ENCODE measurements at places on chromosomes 1 and 21. TPM values are rescaled to one million over a fixed set of nuclear protein-coding genes. Genes with fewer than 3 reads are reported as not detected.

The ZNF695 gene
- 19.6 TPM for total RNA-seq

The RORC gene
- 0.19 TPM for total RNA-seq

The CR1L gene
- total RNA-seq: not detected

The FAM43B gene
- total RNA-seq: not detected

The RAB3B gene
- 0.49 TPM for total RNA-seq

The RXRG gene
- not detected for total RNA-seq

The CDC7 gene
- total RNA-seq: 16.0 TPM

The WNT3A gene
- not detected for total RNA-seq

The NUDT4B gene
- total RNA-seq: 0.78 TPM

The ANGPTL1 gene
- 0.59 TPM for total RNA-seq

The OSCP1 gene
- total RNA-seq: 3.0 TPM

The INPP5B gene
- 21.5 TPM for total RNA-seq

The ATP6V1G3 gene
- total RNA-seq: not detected

The SUMO3 gene
- total RNA-seq: 56.7 TPM

The TMEM54 gene
- total RNA-seq: 95.9 TPM

The CYP4Z1 gene
- not detected for total RNA-seq

The SH2D1B gene
- total RNA-seq: not detected

The DIPK1A gene
- total RNA-seq: 4.9 TPM

The SYT14 gene
- total RNA-seq: 2.1 TPM

The FCAMR gene
- total RNA-seq: not detected

The GBP6 gene
- total RNA-seq: 0.12 TPM

The MAGOH gene
- total RNA-seq: 61.9 TPM

The HAPLN2 gene
- total RNA-seq: 0.27 TPM

The PPCS gene
- total RNA-seq: 67.8 TPM

The CGN gene
- total RNA-seq: 113 TPM

The LPAR3 gene
- 14.0 TPM for total RNA-seq

The GSTM2 gene
- 2.5 TPM for total RNA-seq

The PLA2G2A gene
- total RNA-seq: not detected

The EIF2D gene
- total RNA-seq: 41.8 TPM

The HPDL gene
- total RNA-seq: 8.4 TPM

The DVL1 gene
- total RNA-seq: 90.9 TPM

The CNR2 gene
- total RNA-seq: not detected

The PRAMEF14 gene
- not detected for total RNA-seq

The S100A16 gene
- total RNA-seq: 255 TPM

The SPRR4 gene
- total RNA-seq: not detected

The SLC35D1 gene
- total RNA-seq: 5.4 TPM

The HES3 gene
- not detected for total RNA-seq

The KIF26B gene
- total RNA-seq: 0.86 TPM

The VAV3 gene
- 38.2 TPM for total RNA-seq

The GIPC2 gene
- 2.1 TPM for total RNA-seq

The EVI5 gene
- 29.5 TPM for total RNA-seq

The CCDC17 gene
- total RNA-seq: 8.3 TPM

The UTS2 gene
- not detected for total RNA-seq

The GABPA gene
- total RNA-seq: 11.1 TPM

The LDLRAD2 gene
- total RNA-seq: 0.12 TPM

The HORMAD1 gene
- total RNA-seq: not detected

The C1orf116 gene
- total RNA-seq: 106 TPM

The KDF1 gene
- total RNA-seq: 18.9 TPM

The NPR1 gene
- total RNA-seq: not detected

The THEM4 gene
- total RNA-seq: 18.6 TPM

Data from Calu3 (cell line).